ENCODE measurements at places on chromosomes 16 and 17.

DNA sequence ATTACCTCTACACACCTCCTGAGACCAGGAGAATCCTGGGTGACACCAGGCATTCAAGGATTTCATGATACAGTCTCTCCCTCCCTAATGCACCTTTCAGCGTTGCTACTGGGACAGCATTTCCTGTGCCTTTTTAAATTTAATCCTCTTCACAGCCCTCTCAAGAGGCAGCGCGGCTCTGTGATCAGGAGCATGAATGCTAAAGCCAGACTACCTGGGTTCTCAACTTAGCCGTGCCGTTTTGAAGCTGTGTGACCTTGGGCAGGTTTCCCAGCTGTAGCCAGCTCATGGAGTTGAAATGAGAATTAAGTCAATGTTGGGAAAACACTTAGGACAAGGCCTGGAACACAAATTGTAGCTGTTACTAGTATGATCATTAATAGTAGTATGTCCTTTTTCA is 191.8 kb downstream of the XYLT1 start:
- no peak for DNase-seq

DNA sequence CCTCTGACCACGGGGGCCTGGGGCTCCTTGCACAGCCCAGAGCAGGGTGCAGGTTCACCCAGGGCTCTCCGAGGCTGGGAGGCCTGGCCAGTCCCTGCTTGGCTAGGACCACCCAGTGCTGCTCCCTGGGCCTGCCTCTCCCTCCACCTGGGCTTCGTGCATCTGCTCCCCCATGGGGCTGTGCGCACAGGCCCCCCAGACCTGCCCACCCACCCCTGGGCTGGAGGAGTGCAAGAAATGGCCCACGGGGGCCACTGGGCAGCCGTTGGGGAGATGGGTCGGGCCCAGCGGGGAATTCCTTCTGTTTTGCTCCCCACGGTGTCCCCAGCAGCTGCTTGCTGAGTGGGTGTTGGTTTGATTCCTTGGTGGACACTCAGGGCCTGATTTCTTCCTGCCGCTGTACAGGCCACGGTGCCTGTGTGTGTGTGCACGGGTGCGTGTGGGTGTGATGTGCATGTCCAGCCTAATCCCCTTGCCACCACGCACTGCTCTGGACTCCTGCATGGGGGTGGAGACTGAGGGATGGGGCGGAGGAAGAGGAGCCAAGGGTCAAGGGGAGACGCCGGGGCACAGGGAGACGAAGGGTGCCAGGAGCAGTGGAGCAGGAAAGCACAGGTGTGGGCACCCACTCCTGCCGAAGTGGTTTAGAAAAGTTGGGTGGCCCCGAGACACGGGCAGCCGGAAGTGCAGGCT is 8.5 kb downstream of the PRSS27 start:
- DNase-seq, result no peak

DNA sequence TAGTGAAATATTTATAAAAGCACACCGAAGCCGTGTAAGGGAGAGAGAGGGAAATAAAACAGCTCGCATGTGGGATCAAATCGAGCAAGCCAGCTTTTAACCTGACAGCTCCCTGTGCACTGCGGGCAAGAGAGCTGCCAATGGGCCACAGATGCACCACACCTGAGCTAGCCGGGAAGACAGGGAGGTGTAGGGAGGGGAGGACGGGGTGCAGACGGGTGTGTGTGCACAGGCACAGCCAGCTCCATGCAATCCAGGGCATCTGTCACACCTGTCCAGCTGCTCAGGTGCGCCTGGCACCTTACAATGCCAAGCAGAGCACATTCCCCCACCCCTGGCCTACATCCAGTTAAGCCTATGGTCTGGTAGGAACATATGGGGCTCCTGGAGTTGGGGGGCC is 70.0 kb downstream of the C16orf78 start:
- no peak for DNase-seq

DNA sequence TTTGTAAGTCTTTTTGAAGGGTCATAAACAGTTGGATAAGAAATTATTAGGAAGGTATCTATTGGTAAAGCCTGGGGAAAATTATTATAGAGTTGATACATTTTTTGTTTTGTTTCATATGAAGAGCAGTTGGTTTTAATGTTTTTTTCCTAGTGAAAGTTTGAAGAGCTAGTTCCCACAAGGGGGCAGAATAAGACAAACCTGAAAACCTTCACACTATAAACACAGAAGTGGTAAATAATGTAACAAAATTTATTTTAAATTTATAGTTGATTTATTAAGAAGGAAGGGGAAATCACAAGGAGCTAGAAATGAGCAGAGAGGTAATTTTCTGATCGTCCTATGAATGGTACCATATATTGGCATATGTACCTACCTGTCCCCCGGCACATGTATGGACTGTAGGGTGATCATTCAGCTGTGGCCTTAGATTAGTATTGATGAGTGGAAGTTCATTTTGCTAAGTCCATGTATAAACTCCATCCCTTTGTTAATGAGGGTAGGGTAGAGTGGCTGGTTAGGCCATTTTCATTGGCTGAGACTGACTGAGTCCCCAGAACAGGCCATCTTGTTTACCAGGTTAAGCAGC is 116.3 kb downstream of the TANC2 start:
- DNase-seq, result no peak

- no peak for DNase-seq
Measured at GRCh38 chr17:76075364-76076145, 974 bp downstream of the GALR2 start.

DNA sequence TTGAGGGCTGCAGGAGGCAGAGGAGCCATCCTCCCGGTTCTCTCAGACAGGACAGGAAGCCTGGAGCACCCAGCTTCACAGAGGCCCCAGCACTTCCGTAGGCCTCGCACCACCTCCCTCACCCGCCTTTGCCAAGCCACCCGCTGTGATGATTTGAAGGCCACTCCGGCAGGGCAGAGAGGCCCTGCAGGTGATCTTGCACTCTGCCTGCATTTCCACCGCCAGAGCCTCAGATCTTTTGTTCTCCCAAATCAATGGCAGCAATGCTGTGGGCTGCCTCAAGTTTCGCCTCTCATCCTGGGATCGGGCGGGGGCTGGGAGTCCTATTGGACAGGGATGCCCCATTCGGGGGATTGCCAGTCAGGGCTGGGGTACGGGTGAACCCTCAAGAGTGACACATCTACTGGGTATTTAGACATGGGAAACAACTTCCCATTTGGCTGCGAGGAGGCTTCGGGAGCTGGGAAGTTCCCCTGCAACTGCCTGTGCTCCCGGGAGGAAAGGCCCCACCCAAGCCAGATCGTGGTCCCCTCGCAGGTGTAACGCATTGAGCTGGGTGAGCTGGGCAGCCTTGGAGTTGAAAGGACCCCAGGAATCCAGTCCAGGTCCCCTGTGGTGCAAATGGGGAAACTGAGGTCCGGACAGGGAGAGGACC is 34.8 kb upstream of the PEMT start:
- no peak for DNase-seq

- no peak for DNase-seq
Measured at GRCh38 chr16:25478476-25478875, 213.3 kb upstream of the HS3ST4 start.

DNA sequence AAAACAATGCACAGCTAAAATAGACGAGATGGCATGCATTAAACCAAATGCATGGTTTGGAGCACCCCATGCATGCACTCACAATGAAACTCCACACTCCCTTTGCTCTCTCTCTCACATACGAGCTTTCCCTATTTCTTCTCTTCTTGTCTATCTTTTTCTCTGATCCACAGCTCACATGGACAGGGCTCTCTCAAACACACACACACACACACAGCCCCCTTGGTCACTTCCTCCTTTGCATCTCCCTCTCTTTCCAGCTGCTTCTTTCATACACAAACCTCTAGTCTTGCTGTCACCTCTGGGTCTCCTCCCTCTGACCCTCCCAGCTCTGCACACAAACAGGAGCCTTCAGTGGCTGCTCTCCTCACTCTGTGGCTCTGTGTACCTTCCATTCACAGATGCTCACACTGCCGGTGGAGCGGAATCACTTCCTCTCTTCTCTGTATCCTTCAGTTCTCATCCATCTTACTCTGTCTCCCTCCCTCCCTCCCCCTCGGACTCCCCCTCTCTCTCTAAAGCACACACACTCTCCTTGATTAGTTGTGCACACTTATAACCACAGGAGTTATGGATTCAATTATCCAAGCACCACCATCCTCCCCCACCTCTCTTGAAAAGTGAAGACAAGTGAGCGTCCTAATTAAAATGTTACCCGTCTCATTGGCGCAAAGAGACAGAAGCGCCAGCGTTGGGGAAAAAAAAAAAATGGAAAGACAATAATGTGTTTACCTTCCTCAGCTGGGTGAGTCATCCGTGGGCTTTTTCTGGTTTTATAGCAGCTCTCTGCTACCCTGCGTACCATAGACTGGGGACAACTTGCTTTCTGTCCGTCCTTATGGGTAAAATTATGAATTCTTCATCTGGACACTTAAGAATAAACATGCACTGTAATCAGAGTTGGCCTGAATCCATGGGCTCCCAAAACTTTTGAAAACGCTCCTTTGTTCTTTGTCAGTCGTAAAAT is 90.8 kb downstream of the SHISA6 start:
- DNase-seq, result no peak

GRCh38 chr17:15220785-15221184 is 44.3 kb downstream of the PMP22 start:
- DNase-seq, result no peak

DNA sequence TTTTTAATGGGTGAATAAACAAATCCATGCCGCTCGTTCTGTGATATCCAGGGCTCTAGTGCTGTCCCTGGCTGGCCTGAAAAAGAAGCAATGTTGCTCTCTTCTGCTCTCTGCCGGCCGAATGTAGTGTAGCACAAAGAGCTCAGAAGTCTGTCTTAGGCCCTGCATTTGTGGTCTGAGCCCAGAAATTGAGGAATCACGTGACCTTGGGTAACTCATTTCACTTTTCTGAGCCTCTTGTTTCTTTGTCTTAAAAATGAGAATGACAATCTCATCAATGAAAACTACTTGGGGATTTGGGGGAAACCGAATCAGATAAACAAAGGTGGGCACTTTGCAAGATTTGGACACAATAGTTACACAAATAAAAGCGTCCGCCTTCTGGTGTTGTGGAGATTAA is 381.6 kb upstream of the ASIC2 start:
- peak; percentile 30 for DNase-seq

DNA sequence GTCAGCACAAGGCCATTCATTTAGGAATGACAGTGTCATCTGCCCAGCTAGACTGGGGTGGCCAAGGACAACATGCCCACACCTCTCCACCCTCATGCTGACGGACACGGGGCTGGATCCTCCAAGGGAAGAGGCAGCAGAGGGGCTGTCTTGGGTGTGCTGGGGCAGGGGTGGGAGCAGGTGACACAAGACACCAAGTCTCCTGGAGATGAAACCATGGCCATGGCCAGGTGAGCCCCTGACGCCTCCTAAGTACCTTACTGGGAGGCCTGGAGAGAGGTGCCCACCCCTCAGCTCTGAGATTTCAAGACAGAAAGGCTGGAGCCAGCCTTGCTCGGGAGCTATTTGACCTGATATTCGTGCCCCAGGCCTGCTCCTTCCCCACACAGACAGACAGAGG is 9.0 kb upstream of the RASD1 start:
- no peak for DNase-seq

DNA sequence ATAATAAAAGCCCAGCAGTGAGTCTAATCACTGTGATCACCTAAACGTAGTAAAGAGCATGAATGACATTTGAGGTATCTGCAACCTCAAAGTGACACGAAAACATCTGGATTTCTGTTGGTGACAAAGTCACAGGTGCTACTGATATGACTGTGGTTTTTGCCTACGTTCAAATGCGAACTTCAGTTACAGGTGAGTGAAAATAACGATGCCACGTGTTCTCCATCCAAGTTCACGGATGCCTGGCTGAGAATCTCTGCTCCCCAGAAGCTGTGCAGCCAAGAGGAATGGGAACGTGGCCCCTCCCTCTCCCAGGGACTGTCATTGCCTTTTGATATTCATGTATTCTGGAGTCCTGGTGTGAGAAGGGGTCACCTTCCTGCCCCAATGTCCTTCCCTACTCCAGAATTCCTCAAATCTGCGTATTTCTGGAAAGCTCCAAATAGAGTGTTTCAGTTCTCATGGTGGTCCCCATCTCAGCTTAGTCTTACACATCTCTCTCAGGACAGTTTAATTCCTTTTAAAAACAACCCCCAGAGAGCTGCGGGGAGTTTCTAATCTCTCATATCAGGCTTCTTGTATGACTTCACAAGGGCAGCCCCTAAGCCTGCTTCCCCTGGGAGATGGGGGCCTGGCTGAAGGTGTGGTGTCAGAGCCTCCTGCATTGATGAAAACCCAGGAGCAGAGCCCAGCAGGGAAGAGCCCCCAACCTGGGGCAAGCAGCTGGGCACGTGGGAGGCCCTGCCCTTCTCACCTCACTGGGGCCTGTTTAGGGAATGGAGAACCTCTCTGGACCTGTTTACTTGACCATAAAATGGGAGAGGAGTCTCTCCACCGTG is 25.8 kb downstream of the PIK3R5 start:
- no peak for DNase-seq

- no peak for DNase-seq
Measured at GRCh38 chr16:19875900-19876299, 8.7 kb downstream of the GPRC5B start.

DNA sequence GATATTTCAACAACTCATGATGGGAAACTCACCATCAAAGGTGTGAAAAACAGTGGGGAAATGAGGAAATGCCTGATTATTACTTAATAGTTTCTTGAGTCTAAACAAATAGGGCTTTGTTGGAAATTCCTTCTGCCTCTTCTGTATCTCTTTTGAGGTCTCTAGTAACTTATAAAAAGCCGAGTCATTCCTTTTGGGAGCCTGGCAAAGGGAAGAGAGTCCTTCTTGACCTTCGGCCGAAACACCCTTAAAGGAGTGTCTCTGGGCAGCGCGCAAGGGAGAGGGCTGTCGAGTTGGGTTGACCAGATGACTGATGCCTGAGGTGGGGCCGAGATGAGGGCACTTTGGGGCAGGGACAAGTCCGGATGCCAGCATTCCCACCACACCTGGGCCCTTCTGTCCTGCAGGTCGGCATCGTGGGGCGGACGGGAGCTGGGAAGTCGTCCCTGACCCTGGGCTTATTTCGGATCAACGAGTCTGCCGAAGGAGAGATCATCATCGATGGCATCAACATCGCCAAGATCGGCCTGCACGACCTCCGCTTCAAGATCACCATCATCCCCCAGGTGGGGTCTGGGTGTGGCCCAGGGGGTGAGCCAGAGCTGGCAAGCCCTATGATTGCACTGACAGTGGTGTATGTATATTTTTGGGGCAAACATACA is 89.2 kb downstream of the ABCC6 start:
- DNase-seq, result no peak
